ENCODE measurements at places on chromosomes 3 and 15.

DNA sequence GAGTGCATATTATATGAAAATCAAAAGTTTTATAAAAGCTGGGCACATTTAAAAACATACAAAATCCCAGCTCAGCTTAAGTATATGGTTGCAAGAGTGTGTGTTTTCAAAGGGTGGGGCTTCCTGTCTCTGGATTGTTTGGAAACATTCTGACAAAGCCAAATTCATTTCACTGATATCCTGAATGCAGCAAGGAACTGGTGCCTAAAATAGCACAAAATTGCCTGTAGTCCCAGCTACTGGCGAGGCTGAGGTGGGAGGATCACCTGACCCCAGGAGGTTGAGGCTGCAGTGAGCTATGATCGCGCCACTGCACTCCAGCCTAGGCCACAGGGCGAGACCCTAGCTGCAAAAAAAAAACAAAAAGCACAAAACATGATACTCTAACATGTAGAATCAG, 13.0 kb upstream of the TJP1 start:
- DNase-seq: no peak

DNA sequence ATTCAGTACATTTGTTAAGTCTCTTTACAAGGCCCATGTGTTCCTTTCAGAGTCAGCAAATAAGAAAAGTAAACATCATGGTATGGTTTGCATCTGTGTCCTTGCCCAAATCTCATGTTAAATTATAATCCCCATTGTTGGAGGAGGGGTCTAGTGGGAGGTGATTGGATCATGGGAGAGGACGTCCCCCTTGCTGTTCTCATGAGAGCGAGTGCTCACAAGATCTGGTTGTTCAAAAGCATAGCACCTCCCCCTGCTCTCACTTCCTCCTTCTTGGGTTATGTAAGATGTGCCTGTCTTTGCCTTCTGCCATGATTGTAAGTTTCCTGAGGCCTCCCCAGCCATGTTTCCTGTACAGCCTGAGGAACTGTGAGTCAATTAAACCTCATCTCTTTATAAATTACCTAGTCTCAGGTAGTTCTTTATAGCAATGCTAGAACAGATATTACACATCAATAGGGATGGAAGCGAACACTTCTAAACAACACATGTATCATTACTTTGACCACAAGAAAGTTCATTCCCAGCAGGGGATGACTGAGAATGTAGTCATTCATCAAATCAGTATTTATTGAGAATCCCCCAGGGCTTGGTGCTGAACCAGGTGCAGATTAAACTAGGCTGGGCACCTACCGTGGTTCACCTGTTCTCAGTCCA, 4.1 kb downstream of the EFCAB12 start:
- no peak for DNase-seq

GRCh38 chr3:183794452-183794851, 30.9 kb downstream of the MAP6D1 start:
- no peak for DNase-seq

DNA sequence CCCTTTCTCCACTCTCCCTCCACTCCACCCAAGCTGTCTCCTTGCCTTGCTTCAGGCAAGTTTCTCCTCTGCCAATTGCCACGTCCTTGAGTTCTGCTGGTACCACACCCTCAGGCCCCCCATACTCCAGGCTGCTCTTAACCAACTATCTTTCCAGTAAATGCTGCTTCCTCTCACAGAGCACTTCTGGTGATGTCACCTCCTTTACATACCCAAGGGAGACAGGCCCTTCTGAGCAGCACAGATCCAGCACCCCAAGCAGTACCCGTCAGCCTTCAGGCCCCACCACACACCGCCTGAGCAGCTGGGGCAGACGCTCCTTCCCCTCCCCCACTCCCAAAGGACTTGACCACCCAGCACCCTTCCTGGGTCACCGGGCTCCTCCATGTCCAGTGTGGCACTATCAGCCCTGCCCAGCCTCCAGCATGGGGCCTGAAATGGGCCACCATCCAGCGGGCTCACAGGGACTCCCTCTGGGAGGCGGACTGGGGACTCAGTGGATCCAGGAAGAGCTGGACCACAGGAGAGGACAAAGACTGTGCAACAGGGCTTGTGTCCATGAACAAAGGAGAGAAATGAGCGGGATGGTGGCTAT, 50.2 kb downstream of the KLF15 start:
- no peak for DNase-seq

DNA sequence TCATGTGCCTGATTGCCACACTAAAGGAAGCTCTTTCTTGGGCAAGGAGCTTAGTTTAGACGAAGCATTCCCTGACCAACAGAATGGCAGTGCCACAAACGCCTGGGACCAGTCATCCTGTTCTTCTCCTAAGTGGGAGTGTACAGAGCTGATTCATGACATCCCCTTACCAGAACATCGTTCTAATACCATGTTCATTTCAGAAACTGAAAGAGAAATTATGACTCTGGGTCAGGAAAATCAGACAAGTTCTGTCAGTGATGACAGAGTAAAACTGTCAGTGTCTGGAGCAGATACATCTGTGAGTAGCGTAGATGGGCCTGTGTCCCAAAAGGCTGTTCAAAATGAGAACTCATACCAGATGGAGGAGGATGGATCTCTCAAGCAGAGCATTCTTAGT, 18.4 kb downstream of the SENP5 start:
- peak; percentile 33 for DNase-seq

DNA sequence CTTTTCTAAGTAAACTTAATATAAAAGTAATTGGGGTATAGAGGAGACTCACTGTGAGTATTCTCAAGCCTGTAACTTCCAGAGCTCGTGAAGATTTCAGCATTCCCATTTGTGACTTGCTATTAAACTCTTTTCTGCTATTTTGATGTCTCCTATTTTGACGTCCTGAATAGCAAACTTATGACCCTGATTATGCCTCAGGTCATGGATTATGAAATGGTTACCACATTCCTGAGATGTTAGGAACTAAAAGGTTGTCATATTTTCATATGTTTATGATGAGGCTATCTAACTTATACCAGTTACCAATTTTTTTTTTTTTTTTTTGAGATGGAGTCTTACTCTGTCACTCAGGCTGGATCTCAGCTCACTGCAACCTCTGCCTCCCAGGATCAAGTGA, 105.5 kb downstream of the ATG7 start:
- DNase-seq: no peak

DNA sequence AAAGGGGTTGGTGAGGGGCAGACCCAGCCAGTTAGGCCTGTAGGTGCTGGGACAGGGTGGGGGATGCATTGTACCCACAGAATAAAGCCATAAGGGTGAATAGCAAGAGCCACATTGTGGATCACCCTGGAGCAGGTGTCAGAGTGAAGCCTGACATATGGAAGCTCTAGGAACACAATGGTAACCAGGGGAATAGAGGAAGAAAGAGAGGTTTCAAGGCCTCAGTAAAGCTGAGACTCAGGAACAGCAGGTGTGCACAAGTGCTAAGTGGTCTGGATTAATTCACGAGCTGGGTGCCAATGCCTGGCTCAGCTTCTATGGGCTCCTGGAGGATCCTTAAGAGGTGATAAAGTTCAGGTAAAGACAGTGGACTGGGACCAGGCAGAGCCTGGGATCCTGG, 323.7 kb upstream of the CTNNB1 start:
- no peak for DNase-seq

DNA sequence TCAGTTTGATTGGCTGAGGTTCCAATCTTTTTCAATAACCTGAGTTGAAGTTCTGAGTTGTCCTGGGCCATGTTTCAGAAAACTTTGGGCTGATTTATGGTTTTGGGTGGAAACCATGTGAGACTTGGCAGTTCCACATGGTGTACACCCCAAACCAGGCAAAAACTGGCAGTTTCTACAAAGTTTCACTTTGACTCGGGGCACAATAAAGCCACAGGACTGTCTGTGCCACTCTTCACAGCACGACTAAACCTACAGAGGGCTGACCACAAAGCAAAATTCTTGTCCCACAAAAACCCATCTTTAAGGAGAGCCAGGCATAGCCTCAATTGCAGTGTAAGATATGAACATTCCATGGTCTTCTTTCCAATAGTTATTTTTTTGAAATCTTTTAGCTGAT, 155.0 kb downstream of the DUT start:
- no peak for DNase-seq

- DNase-seq: no peak
These were observed 15.2 kb downstream of the CDIN1 start for GRCh38 chr15:36594556-36595090.

DNA sequence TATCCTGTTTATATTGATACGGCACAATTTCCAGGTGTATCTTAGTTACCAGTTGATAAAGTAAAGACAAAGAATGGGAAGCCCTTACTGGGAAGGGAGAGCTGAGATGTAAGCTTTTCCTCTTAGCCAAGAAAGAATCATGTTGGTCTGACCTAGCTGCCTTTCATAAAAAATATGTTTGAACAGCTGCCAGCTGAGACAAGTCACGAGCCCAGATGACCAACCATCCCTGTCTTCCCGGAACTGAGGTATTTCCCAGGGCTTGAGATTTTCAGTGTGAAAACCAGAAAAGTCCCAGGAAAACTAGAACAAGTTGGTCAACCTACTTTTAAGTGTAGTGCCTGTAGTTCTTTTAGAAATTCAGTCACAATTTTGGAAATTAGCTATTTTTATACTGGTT, 3.6 kb upstream of the MYH15 start:
- no peak for DNase-seq

GRCh38 chr3:143825513-143825912, 22.8 kb downstream of the SLC9A9 start:
- DNase-seq: no peak

DNA sequence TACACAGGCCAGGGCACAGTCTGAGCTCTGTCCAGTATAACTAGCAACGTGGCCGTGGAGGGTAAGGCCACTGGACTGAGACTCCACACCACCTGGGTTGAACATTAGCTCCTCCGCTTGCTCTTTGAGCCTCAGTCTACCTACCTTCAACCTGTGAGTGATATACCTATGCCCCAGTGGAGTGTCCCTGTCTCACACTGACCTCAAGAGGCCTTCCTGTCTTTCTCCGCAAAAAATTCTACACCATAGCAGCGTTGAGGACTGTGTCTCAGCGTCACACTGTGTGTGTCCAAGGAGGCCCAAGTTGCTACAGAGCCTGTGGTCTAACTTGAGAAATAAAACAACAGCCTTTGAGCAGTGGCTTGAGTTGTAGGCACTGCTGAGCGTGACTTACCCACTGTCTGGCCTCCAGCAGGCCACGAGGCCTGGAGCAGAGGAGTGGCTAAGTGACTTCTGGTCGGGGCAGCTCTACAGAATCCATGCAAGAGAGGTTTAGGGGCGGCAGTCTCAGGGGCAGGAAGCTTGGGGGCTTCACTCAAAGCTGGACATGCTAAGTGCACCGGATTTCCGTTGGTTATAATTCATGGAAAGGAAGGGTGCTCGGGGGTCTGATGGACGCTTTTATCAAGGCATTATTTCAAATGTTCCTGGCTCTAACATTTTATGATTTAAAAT, 2.0 kb upstream of the MGLL start:
- DNase-seq: no peak

GRCh38 chr3:170848292-170848917, 21.6 kb downstream of the RPL22L1 start:
- DNase-seq: no peak

DNA sequence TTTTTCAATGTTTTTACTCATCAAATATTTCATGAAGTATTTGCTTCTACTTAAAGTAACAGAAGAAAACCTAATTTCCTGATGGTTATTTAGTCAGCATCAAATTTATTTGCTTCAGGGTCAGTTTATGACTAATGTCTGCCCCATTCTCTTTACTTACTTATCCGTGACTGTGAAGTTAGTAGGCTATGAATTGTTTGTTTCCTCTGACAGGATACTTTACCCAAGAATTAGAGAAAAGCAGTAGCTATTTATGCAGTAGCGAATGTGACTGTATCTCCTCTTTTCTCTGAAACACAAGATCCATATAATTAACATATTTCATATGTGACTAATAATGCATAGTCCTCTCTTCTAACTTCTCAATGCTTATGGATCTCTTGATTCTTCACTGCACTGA, 329.9 kb upstream of the ROBO1 start:
- no peak for DNase-seq

DNA sequence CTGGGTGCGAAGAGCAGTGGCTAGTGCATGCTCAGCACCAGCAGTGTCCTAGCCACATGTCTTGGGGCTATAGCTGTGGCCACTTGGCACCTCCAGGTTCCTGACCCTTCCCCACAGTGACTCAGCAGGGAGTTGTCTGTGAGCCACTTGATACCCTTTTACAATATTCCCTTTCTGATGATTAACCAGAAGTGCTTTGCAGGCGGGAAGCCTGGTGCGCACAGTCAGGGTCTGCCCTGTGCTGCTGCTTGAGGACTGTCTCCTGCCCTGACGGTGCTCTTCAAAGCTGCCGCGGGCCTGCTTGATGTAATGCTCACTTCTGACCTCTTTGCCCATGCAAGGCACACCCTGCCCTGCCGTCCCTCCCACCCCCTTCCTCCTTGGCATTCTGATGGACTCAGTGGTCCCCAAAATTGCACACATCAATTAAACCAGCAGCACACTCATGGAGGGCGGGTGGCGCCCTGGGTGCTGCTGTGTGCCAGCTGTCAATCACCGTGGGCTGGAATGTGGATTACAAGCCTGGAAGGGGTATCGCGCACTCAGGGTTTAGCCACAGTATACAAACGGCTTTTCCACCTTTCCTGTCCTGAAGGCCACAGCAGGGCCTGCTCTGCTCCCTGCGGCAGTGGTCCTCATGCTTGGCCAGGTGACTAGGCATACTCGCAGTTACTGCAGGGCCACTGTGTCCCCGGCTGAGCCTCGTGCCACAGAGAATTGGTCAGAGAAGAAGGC, 40.9 kb upstream of the PCSK6 start:
- no peak for DNase-seq

GRCh38 chr3:37441689-37442088, 267.3 kb upstream of the LRRFIP2 start:
- DNase-seq: no peak

GRCh38 chr15:67460521-67460920, 60.4 kb upstream of the C15orf61 start:
- DNase-seq: no peak

GRCh38 chr15:27983496-27983895, 115.6 kb downstream of the OCA2 start:
- no peak for DNase-seq

DNA sequence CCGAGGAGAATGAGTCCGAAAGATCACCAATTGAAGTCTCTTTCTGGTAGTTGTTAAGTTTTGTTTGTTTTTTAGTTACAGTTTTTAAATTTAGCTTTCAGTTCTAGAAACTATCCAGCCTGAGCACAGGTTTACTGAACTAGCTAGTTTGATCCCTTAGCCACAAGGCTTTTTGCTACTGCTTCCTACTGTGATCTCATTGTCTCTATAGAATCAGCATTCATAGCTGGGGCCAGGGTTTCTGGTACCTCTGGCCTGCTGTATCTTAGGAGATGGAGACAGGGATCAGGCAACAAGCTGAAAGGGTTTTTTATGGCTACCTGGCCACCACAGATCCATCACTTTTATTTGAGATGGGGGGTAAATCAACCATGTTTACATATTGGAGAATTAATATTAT, 37.0 kb downstream of the GOLM2 start:
- DNase-seq: no peak
